ENCODE measurements at places on chromosomes 2 and 18.

DNA sequence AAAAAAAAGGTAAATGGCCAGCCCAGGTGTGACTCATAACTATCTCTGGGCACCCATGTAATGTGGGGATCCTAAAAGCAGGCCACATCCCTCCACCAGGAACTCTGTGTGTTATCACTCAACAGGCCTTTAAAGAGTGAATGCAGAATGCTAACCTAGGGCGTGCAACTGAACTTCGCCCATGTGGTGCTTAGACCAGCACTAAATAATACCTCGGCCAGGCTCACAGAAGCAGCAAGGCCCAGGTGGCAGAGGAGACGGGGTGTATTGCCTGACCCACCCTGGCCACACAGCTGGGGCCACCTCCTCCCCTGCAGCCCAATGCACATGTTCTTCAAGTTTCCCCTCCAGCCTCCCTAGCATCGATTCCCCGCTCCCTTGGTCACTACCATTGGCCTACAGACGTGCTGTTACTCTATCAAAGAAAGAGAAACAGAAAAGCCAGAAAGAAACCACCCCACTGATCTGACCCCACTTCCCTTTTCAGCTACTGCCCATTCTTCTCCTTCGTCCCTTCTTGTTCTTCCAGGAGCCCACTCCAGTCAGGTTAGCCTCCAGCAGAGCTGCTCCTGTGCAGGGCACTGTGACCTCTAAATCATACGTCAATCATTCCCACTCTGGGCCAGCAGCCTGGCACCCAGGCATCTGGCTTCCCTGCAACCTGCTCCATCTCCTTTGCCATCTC is 22.0 kb downstream of the FAM178B start:
- DNase-seq = no peak

- no peak for DNase-seq
Measured at GRCh38 chr2:45105050-45105582, 95.9 kb upstream of the SIX2 start.

DNA sequence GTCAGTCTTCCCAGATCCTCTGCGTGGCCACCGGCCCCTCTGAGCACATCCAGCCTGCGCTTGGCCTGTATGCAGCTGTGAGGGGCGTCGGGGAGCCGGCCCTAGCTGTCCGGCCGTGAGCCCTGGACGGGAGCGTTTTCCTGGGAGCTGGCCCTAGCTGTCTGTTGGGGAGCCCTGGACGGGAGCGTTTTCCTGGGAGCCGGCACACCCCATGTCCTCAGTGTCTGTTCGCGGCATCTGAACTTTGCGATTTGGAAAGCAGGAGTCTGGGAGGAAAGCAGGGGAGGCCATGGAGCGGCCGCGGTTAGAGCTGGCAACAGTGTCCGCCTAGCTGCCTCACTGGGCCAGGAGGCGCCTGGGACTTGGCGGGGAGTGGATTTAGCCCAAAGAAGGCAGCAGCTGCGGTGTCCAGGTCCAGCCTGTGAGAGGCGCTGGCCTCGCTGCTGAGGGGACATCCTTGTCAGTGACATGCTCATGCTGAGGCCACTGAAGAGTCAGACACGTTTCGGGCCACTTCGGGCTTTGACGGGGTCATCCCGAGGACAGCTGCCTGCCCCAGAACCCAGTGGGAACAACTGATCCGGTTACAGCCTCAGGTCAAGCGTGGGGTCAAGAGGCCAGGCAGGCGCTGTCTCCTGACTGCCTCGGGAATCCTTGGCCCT is 75.8 kb downstream of the KCNG2 start:
- no peak for DNase-seq

GRCh38 chr18:29225351-29225750 is 1048.4 kb upstream of the CDH2 start:
- DNase-seq = no peak

GRCh38 chr2:120766470-120767351 is 31.0 kb downstream of the GLI2 start:
- no peak for DNase-seq

DNA sequence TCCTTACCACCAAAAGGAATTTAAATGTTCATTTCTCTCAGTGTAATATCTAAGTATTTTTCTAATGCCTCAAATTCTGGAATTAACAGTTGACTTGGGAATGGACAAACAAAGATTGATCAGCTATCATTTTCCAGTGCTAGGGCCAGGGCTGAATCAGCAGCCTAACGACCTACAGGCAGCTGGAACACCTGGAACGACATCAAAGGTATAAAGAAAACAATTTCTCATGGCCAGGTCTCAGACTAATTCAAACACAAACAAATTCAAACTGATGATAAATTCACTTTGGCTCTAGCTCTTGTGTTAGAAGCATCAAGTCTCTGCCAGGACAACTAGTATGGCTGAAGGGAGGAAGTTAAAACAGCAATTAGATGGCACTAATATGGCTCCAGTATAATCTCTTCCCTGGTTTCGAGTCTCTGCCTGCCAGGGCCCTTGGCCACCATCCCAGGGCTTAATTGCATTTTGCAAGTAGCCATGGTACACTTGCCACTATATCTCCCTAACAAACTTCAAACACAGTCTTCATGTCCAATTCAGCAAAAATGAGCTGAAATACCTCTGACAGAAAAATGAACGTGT is 70.2 kb upstream of the FSHR start:
- DNase-seq = no peak

GRCh38 chr2:190891889-190892288 is 11.3 kb downstream of the GLS start:
- no peak for DNase-seq

- DNase-seq = no peak
Measured at GRCh38 chr2:60400462-60401246, 152.8 kb downstream of the BCL11A start.

- DNase-seq = no peak
Measured at GRCh38 chr2:12433626-12433990, 283.1 kb upstream of the TRIB2 start.

DNA sequence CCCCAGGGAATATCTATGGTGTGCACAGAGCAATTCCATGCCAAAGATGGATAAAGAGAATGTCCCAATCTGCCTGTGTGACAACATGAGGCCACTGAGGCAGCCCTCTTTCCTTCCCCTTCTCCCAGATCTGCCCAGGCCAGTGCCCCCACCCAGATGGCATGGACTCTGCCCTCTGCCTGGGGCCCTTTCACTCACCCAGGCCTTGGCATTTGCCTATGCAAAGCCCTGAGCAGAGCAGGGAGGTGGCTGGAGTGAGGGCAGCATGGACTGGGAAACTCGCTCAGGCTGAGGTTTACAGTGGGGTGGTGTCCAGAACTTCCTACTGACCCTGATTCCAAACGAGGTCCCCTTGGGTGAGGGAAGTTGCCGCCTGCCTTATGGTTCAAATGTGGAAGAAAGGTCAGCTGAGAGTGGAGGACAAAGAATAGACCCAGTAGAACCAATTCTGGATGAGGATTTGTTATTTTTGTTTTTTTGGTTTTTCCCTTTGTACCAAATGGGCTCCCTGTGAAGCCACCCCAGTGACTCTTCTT is 8.9 kb downstream of the SH2D6 start:
- no peak for DNase-seq

- DNase-seq = no peak
Measured at GRCh38 chr2:110744429-110744828, 12.1 kb downstream of the ACOXL start.

Measured in activated CD4-positive, CD25-positive, alpha-beta regulatory T cell treated with anti-CD3 and anti-CD28 coated beads, Interleukin-2, amount 50 U/mL, for 16 hours (primary cell).